Neural crest cell (in vitro differentiated cells): ENCODE measurements at places on chromosomes 13 and 19.

DNA sequence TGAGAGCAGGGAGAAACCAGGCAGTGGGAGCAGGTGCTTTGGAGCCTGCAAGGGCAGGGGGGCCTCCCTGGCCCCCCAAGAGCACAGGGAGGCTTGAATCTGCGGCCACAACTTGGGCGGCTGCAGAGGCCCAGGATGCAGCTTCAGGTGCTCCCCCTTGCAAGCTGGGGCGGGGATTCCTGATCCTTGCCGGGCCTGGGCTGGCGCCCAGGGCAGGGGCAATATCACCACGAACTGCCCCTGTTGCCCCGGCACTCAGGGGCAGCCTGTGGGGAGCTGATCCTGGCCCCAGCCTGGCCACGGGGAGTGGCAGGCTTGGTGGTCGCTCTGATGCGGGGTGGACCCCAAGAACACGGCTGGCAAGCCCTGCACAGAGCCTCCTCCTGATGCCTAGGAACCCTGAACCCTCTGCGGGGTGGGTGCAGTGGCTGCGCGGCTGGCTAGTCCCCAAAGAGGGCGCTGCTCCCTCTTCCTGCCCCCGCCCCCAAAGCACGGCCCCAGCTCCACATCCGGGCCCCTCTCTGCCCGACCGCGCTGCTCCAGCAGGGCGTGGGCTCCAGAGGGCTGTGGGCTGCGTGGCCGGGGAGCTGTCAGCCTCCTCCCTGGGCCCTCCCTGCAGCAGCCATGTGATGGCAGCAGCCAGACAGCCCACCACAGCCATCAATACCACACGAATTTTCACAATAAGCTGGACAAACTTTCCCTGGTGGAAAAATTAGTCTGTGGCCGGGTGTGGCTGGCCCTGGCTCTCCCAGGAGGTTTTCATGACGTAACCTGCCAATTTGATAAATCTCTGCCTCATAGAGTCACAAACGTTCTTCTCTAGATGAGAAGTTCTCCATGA, 21.0 kb downstream of the TNFSF9 start:
- peaks cover 5% of the 10 kb centered on the region for H3K4me1 ChIP-seq
- no peak overlapping the region for H3K27ac ChIP-seq
- no peaks in the 10 kb centered on the region for H3K36me3 ChIP-seq

DNA sequence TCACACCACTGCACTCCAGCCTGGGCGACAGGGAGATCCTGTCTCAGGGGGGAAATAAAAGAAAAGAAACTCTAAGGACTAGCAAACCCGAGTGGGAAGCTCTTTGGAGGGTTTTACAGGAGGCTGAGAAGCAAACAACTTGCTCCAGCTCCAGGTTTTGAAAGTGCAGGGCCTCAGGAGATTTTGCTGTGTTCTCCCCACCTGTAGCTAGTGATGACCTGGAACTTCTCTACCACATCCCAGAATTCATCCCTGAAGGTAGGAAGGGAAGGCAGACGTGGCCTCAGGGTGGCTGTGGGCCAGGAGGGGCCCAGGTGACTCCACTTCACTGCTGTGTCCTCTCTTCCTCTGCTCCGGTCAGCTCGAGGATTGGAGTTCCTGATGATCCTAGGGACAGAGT, 16.3 kb upstream of the PSMD8 start:
- no peak overlapping the region for H3K4me3 ChIP-seq
- no peaks in the 10 kb centered on the region for H3K36me3 ChIP-seq
- DNase-seq: no peak
- H3K27me3 ChIP-seq: peaks cover 74% of the 10 kb centered on the region
- peaks cover 9% of the 10 kb centered on the region for H3K4me1 ChIP-seq

DNA sequence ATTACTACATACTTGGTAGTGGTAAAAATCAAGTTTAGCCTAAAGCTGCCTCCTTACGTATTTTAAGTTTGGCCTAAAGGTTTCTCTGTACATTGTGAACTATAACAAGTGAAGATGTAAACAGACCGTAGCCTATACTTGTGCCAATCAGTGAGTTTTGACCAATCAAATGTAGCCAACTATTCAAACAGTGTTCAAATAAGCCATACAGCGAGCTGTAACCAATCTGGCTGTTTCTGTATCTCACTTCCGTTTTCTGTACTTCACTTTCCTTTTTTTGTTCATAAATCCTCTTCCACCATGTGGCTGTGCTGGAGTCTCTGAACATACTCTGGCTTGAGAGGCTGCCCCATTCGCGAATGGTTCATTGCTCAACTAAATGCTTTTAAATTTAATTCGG, 2504.6 kb downstream of the PCDH9 start:
- no peaks in the 10 kb centered on the region for H3K27me3 ChIP-seq
- DNase-seq: no peak
- H3K27ac ChIP-seq: no peak overlapping the region

GRCh38 chr13:69755101-69755500, 352.5 kb upstream of the ATXN8OS start:
- no peaks in the 10 kb centered on the region for H3K4me1 ChIP-seq
- no peaks in the 10 kb centered on the region for H3K36me3 ChIP-seq
- no peaks in the 10 kb centered on the region for H3K27me3 ChIP-seq
- H3K27ac ChIP-seq: no peak overlapping the region
- no peak for DNase-seq

DNA sequence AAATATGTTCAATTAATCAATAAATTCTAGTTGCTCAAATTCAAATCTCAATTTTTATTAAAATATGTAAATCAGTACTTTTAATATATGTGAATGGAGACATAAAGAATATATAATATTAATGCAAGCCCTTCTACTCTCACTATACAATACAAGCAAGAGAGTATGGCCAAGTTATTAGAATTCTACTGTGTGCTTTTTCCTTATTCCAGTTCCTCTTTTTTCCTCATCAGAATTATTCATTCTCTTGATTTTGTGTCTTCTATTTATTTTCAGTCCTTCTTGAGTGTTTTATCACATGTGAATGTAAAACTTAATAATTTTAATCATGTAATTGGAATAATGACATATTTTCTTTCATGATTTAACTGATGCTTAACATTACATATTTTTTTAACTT, 276.8 kb downstream of the PCDH20 start:
- no peaks in the 10 kb centered on the region for H3K27me3 ChIP-seq
- H3K4me3 ChIP-seq: no peak overlapping the region
- no peak overlapping the region for H3K27ac ChIP-seq
- no peaks in the 10 kb centered on the region for H3K4me1 ChIP-seq

DNA sequence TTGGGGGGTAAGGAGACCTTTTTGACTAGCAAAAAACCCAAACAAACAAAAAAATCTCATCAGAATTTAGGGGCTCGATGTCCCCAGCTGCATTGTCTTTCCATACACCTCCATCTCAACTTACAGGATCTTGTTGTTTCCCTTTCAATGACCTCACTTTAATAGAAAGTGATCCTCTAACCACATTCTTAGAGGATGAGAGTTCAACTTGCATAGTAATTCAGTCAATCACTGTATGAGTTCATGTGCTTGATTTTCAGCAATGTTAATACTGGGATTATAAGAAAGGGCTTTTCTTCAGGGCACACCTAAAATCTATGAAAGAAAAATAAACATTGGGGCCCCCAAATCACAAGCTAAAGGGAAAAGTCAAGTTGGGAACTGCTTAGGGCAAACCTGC, 1512.0 kb downstream of the SLITRK1 start:
- DNase-seq: no peak
- H3K27ac ChIP-seq: no peak overlapping the region
- H3K36me3 ChIP-seq: no peaks in the 10 kb centered on the region
- no peaks in the 10 kb centered on the region for H3K27me3 ChIP-seq

DNA sequence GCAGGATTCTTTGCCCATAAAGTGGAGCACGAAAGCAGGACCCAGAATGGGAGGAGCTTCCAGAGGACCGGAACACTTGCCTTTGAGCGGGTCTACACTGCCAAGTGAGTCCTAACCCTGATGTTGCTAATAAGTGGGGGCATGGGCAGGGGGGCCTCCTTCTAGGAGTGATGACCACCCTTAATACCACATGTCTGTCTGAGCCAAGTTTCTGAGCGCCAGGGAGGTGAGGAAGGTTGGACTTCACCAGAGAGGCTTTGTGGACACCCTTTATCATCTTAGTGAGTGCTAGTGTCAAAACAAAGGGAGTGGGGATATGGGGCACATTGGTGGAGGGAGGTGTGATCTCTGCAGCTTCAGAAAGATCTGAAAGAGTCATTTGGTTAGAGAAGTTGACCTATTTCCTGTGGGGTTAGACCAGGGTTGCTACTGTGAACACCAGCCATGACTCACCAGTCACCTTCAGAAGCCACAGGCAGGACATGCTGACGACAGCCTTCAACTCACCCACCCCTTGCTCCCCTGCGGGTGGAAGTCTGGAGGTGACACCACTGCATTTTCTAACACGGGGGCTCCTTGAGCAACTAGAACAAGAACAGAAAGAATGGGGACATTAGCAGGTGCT, 8.8 kb downstream of the ALOX5AP start:
- H3K27me3 ChIP-seq: no peaks in the 10 kb centered on the region
- peaks cover 31% of the 10 kb centered on the region for H3K4me1 ChIP-seq
- no peak overlapping the region for H3K27ac ChIP-seq
- no peak for DNase-seq

GRCh38 chr19:16141043-16141442, 2.4 kb upstream of the HSH2D start:
- DNase-seq: no peak
- no peak overlapping the region for H3K4me3 ChIP-seq
- peaks cover 3% of the 10 kb centered on the region for H3K36me3 ChIP-seq
- H3K4me1 ChIP-seq: no peaks in the 10 kb centered on the region
- H3K27ac ChIP-seq: peak overlapping the region; percentile 35
- H3K27me3 ChIP-seq: no peaks in the 10 kb centered on the region
